CD4-positive, alpha-beta T cell treated with Interferon gamma for 1 hour (primary cell): ENCODE measurements at places on chromosomes 5 and 9.

GRCh38 chr5:5288201-5288600 is 134.3 kb upstream of the ICE1 start:
- DNase-seq, result no peak

DNA sequence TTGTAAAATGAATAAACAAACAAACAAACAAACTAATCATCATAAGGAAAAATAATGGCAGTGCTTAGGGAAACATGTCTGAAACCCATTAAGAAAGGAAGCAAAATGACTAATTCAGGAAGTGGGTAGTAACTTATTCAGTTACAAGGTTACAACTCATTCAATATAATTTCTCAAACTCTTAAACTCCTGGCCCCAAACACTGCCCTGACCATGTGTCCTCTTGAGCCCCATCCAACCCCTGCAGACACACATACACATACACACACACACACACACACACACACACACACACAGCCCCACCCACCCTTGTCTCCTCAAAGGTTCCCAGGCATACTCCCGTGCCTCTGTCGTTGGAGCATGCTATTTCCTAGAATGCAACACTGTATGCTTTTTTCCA is 193.9 kb downstream of the SEC61B start:
- DNase-seq, result no peak

- no peak for DNase-seq
Observed at GRCh38 chr5:170861667-170861916, 226 bp upstream of the RANBP17 start.

- no peak for DNase-seq
Observed at GRCh38 chr9:129379181-129379836, 201.2 kb upstream of the IER5L start.

DNA sequence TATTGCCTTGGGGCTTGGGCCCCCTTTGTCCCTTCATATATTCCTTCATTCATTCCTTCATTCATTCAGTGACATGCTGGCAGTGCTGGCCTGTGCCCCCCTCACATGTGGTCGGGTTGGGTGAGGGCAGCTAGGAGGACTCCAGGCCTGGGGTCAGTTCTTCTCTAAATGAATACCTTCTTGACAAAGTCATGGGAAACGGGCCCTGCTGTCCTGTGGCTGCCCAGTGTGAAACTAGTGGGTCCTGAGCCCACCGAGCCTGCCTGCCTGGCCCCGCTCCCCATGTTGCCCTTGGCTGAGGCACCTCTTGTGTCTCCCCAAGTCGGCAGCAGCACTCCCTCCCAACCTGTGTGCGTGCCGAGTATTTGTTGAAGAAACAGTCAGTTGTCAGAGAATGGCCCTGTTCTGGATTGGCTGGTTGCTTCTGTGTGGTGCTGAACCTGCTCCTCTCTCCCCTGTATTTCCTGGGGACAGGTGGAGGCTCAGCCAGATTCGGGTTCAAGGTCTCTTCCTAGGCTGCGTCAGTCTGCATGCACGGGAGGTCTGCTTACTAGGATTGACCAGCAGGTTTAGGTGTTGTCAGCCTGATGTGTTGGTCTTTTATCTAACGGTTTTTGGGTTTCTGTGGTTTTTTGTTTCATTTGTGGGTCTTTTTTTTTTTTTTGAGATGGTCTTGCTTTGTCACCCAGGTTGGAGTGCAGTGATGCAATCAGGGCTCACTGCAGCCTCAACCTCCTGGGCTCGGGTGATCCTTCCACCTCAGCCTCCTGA is 3.0 kb upstream of the CEL start:
- no peak for DNase-seq

DNA sequence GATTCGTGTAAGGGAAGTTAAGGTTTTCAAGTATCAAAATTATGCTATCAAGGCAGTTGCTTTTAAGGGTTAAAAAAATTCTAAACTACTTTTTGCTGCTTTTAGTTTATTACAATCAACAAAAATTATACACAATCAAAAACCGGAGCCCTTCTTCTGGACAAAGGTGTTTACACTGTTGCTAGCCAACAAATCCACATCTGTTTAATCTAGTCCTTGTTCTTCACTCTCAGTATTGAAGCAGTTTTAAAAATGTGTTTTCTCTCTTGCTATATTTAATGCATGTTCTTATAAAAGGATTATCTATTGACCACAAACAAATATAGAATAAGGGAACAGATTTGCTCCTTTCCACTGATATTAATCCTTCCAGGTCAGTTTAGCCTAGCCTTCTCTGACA is 2.5 kb downstream of the FEM1C start:
- DNase-seq, result no peak

GRCh38 chr9:125585503-125586171 is 121.4 kb downstream of the MAPKAP1 start:
- DNase-seq, result no peak

DNA sequence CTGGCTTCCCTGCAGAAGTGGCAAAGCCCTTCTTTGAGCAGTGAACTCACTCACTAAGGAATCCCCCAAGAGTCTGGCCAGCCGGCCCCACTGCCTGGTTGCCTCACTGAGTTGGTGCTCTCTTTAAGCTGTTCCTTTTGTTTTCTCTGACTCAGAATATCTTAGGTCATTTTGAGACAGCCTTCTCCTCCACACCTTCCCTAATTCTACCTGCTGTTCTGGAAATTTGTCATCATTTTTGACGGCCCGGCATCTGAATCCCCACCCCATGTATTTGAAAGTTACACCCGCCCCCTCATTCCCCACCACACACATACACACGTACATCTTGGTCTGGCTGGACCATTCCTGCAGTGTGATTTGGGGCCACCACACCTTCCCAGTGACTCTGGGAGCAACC is 41.8 kb downstream of the FGF1 start:
- DNase-seq, result no peak

DNA sequence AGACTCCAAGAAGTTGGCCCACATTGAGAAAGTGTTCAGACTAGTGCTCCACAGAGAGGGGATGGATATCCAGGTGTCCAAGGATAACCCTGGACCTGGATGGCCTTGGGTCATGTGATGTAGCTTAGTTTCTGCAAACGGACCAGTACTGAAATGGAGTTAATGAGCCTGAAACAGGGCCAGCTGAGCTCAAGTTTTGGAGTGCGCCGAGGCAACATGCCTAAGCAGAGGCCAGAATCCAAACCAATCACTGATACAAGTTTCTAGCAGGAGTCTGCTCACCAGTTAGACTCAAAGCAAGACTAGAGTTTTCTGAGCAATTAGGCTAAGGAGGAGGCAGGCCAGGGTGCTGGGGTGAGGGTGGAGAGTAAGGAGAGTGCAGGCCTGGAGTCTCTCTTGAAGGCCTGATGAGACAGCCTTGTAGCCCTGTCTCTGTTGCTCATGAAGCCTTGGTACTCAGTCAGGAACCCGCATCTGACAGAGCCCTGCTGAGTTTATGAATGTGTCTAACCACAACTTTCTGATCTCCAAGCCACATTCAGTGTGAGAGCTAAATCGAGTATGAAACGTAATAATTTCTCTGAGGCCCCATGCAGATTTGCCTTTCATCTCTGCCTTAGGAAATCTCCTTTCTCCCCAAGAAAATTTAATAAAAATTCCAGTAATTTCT is 68.9 kb upstream of the EQTN start:
- DNase-seq, result no peak

- no peak for DNase-seq
Observed at GRCh38 chr5:57774439-57774838, 291.8 kb upstream of the ACTBL2 start.

GRCh38 chr5:1801222-1801966 is at the start of gene NDUFS6:
TSS of gene NDUFS6 (plus strand) at chr5:1801407. CDS start at chr5:1801418, 11 bp downstream.
- peak; percentile 72 for DNase-seq

DNA sequence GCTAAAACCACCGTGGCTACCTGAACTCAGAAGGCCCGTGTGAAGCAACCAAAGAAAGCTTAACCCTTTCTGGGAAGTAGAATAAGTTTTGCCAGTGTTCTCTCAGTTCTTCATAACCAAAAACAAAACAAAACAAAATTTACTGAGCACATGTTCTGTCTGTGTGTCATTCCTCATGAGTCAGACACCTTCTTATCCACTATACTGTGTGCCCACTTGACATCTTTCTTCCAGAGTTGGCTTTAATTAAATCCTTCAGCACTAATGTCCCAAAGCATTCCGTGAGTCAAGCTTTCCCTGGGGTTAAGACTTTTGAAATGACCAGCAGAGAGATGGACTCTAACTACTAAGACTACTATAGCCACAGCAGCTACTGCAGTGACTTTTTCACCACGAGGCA is 61.3 kb downstream of the GLIS3 start:
- DNase-seq, result no peak

- no peak for DNase-seq
Observed at GRCh38 chr5:154372661-154373060, 73.1 kb upstream of the SAP30L start.

DNA sequence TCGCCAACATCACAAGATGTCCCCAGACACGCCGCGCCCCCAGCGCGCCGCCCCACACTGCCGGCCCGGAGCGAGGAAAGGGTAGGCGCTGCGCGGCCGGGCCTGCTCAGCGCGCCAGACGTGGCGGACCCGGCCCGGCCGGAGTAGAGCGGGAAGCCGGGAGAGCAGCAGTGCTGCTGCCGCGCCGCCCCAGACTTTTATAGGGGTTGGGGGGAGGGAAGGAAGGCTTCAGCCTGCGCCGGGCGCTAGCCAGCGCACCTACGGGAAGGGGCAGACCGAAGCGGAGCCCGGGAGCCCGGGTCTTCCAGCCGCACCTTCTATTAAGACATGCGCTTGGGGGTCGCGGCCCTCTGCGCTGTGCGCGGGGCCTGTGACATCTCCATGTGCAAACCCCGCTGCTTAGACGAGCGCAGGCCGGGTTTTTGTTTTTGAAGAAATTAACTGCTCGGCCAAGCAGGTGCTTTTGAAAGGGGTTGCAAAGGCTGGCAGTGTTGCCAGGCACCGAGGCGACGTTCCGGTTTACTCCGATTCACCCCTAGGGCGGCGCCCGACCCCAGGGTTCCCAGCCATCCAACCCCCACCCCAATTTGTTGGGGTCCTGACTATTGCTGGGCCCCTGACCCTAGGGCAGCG is 353 bp upstream of the PAX5 start:
- DNase-seq, result peak; percentile 60

- no peak for DNase-seq
Observed at GRCh38 chr9:135980926-135981630, 19.9 kb upstream of the UBAC1 start.

DNA sequence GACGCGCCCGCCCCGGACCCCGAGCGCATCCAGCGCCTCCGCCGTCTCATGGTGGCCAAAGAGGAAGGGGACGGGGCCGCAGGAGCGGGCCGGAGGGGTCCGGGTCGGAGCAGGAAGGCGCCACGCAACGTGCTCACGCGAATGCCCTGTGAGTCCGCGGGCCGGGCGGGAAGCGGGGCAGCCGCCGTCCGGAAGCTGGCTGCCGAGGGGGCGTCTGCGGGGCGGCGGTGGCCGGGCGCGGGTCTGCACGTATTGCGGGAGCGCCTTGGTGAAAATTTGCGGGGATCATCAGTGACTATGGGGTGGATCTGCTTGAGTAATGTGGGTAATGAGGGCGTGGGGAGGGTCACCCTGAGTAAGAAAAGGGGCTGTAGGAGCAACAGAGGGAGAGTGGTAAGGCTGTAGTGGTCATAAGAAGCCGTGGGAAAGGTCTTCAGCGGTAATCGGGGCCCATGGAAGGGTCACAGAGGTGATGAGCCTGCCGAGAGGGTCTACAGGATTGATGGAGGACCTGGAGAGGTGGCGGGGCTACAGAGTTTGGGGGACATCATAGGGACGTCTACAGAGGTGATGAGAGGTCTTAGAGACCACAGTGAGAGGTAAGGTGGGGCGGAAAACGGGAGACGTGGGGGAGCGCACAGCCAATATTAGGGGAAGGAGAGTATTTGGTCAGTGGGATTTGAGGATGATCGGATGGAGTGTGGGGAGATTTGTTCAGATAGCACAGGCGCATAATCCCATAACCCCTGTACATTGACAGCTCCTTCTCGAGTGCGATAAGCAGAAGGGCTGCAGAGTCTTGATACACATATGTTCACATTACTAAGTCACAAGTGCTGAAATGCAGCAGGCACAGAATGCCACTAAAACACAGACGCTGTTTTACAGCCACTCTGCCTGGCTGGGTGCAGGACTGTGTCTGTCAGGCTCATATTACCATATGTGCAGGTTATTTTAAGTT is 819 bp downstream of the LSM11 start:
- no peak for DNase-seq

GRCh38 chr5:178094345-178094744 is 19.0 kb upstream of the N4BP3 start:
- no peak for DNase-seq

GRCh38 chr5:131304414-131304813 is 40.6 kb downstream of the CDC42SE2 start:
- no peak for DNase-seq

- DNase-seq, result no peak
Observed at GRCh38 chr5:116242343-116242742, 157.5 kb downstream of the COMMD10 start.

- DNase-seq, result no peak
Observed at GRCh38 chr9:107405511-107405910, 84.1 kb downstream of the KLF4 start.

- no peak for DNase-seq
Observed at GRCh38 chr5:150286820-150287219, 2.8 kb downstream of the CAMK2A start.

GRCh38 chr9:34633851-34634550 is 3.6 kb downstream of the SIGMAR1 start:
- DNase-seq, result peak; percentile 74

- DNase-seq, result no peak
Observed at GRCh38 chr9:82970359-82970758, 92.6 kb downstream of the RASEF start.
